Activated gamma-delta T cell (primary cell): ENCODE measurements at places on chromosomes 4 and X.

DNA sequence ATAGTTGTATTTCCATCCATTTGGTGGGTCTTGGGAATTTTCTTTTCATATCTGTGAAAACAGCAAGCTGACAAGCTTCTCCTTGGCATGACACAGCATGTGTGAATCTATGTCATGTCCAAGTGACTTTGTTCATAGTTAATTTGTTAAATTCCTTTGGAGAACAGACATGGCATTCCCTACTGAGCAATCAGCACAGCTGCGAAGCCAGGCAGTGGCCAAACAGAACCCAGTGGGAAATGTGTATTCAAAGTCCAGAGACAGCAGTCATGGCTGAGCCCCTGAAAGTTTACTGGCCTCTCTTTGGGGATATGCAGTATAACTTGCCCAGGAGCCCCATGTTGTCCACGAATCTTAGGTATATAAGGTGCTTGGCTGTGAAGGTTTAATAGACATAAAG, 474.7 kb downstream of the NKX6-1 start:
- DNase-seq = no peak

- no peak for DNase-seq
Measured at GRCh38 chr4:75722417-75722816, 2.0 kb upstream of the USO1 start.

DNA sequence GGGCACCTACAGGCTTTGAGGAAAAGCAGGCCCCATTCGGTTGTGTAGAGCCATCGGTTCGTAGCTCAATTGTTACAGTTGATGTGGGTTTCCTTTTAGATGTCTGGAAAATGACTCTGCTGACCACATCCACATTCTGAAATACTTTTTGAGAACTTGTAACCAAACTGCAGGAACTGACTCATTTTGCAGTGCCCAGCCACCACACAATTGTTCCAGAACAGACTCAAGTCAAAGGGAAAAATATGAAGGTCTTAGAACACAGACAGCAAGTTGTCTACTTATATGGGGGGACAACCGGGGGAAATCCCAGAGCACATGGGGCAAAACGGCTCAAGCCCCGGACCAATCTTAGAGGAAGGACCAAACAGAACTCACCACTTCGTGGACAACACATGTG, 557.6 kb upstream of the DIPK2B start:
- DNase-seq = no peak

GRCh38 chr4:34417160-34417559, 1827.2 kb downstream of the ARAP2 start:
- no peak for DNase-seq

DNA sequence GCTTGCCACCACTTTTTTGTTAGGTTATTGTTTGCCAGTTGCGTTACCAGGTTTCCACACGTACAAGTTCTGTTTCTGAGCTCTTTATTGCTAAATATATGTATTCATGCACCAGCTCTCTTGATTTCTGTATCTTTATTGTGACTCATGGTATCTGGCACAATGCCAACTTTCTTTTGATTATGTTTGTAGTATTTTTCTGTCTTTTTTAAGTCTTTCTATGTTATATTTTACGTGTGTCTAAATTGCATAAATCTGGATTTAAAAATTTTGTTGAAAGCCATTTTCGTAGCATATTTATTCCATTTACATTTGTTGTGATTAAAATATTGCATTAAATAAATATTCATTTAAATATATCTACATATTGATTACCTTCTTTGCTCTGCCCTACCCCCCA, 73.8 kb downstream of the KDM6A start:
- no peak for DNase-seq

GRCh38 chrX:17521871-17522693, 147.1 kb downstream of the NHS start:
- DNase-seq = no peak
